Lung (tissue), 17 donors: ENCODE measurements at places on chromosomes 7 and 10. TPM values are rescaled to one million over a fixed set of nuclear protein-coding genes. Genes with fewer than 3 reads are reported as not detected.
A peak's percentile ranks its signal among the peaks of the same experiment; 100 is the strongest.

- DNase-seq = peak; percentile 11
Measured at GRCh38 chr7:158759749-158760444, 55.3 kb upstream of the NCAPG2 start.

GRCh38 chr10:53898532-53898931 is 902.5 kb downstream of the PCDH15 start:
- no peak for DNase-seq

DNA sequence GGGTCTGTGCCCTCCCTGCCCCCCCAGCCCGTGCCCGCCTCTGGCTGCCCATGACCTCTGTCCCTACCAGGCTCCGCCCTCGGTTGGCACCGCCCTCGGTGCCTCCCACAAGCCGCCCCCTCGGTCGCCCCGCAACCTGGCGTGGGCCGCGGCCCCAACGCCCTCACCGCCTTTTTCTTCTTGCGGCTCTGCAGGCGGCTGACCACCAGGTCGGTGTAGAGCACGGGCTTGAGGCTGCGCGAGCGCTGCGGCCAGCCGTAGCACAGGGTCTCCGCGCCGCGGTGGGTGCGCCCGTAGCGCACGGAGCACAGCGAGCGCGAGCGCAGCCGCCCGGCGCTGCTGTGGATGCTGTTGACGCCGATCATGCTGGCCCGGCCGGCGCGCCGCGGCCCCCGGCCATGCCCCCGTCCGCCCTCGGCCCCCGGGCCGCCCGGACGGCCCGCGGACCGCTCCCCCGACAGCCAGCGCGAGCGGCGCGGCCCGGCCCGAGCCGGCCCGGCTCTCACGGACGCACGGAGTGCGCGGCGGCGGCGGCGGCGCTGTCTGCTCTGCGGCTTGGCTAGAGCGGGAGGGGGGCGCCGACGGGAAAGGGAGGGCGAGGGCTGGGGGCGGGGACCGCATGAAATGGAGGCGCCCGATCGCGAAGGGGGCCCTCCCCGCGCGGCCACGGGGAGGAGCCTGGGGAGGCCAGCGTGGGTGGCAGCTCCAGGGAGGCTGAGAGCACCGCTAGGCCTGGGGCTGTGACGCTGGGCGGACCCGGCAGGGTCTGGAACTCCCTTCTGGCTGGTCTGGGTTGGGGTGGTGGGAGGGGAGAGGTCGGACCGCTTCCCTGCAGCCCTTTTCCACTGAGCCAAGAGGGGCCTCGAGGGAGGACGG is 9.6 kb downstream of the PSD start:
- peak; percentile 91 for DNase-seq

PPP2R2D gene
- 22.0 TPM for polyA plus RNA-seq

PRLHR gene
- polyA plus RNA-seq = not detected

AUTS2 gene
- polyA plus RNA-seq = 11.8 TPM

TEX36 gene
- polyA plus RNA-seq = not detected

TUBAL3 gene
- 0.06 TPM for polyA plus RNA-seq
